ENCODE measurements at places on chromosomes 1 and 21. TPM values are rescaled to one million over a fixed set of nuclear protein-coding genes. Genes with fewer than 3 reads are reported as not detected.

DNA sequence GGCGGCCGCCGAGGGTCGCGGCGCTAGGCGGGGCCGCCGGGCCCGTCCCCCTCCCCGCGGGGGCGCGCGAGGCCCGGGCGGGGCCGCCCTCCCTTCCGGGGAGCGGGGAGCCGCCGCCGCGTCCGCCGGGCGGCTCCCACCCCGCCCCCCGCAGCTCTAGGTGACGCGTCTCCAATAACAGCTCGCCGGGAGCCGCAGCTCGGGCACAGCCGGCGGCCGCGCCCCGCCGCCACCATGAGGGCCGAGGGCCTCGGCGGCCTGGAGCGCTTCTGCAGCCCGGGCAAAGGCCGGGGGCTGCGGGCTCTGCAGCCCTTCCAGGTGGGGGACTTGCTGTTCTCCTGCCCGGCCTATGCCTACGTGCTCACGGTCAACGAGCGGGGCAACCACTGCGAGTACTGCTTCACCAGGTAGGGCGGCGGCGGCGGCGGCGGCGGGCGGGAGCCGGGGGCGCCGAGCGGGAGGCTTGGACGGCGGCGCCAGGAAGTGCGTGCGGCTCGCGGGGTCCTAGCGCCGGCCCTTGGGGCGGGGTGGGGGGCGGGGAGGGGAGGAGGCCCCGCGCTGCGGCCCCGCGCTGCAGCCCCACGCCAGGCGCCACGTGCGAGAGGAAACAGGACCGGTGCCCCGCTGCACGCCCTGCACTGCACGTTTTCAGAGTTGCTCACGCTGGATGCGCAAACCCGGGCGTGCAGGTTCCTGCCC, at the start of gene SMYD2:
TSS of gene SMYD2 (plus strand) at position 139 of the 699 bp plus-strand sequence. CDS start at position 235, 96 bp downstream.
- peak; percentile 53 for DNase-seq

TPM3 gene
- 703 TPM for total RNA-seq

GRCh38 chr1:52947490-52947889, 20.4 kb downstream of the SCP2 start:
- DNase-seq = no peak

RNU1-1 gene
- total RNA-seq = under 0.01 TPM

GRCh38 chr1:159919236-159919865, 6.0 kb downstream of the TAGLN2 start:
- DNase-seq = no peak

DNA sequence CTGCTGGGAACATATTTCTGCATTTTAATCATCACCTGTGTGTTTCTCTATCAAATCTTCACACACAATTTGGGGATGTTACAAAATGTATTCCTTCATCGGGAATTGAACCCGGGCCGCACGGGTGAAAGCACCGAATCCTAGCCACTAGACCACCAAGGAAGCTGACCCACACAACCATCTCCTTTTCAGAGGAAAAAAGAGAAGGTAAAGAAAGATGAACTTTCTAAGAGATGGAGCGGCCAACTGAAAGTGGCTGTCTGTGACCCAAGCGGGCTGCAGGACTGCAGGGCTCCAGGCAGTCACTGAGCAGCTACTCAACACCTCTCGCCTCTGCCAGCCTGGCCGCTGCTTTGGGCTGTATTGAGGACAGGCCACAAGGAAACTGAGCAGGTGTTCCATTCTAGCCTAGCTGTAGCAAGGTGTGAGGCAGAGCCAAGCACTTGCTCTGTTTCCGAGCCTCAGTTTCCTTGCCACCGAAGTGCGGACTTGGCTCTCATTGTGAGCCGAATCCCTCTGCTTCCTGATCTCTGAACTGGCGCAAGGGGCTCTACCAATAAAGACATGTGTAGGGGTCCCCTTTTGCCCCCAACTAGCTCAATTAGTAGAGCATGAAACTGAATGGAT, 156.9 kb upstream of the NBPF11 start:
- peak; percentile 80 for DNase-seq

COL8A2 gene
- 1.5 TPM for total RNA-seq

GRCh38 chr21:33667636-33668035, 25.3 kb downstream of the ITSN1 start:
- no peak for DNase-seq

- DNase-seq = no peak
Observed at GRCh38 chr1:181635110-181635509, 151.8 kb downstream of the CACNA1E start.

FNDC5 gene
- total RNA-seq = 1.4 TPM

CD1C gene
- not detected for total RNA-seq

RNU1-4 gene
- under 0.01 TPM for total RNA-seq

GRCh38 chr1:89563957-89564604, 39.5 kb downstream of the LRRC8B start:
- DNase-seq = no peak

DNA sequence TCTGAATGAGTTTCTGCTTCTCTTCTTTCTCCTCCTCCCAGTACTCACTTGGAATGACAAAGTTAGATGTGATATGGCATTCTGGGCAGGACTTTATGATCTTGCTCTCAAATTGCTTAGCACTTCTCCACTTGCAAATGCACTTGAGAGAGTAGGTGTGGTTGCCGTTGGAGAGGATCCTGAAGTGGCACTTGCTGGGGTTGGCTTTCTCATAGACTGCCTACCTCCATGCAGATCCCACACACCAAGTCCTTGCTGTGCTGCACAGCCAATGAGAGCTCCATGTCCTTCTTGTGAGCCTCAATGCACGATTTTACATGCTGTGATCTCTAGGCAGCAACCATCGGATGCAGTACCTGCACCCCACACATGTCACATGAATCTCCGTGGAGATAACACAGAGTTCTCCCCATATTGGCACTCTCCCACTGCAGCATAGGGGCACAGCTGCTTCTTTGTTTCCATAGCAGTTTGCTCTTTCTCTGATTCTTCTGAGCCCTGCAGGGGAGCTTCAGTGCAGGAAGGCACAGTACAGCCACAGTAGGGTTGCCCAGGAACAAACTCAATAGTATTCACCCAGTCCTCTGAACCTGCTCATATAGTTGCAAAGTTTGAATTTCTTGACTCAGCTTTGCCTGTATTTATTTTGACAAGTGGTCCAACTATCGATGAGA, 45.2 kb downstream of the ZNF691 start:
- DNase-seq = no peak

DNA sequence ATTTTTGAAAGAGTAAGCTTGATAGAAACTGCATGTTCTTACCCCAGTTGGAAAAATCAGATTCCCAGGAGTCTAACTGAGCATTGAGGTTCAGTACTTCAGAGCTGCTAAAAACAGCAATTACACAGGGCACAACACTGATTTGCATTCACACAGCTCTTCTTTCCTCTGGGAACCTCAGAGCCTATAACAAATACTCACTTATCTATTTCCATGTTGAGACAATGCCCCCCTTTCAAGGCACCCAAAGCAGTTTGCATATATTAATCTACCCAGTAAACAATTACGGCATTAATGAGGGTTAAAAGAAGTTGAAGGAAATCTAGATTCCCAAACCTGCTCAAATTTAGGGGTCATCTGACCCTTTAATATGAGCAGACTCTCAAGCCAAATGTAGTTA, 126.9 kb upstream of the SLC35F3 start:
- DNase-seq = no peak

DNA sequence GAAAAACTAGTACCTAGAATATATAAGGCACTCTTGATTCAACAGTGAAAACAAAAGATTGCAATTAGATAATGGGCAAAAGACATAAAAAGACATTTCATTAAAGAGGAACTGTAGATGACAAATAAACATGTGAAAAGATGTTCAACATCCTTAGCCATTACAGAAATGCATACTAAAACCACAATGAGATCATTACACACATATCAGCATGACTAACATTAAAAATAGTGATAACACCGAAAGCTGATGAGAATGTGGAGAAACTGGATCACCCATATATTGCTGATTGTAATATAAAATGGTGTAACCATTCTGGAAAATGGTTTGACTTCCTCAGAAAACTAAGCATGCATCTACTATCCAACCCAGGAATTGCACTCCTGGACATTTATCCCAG, 340.3 kb downstream of the SEC16B start:
- DNase-seq = no peak

DNA sequence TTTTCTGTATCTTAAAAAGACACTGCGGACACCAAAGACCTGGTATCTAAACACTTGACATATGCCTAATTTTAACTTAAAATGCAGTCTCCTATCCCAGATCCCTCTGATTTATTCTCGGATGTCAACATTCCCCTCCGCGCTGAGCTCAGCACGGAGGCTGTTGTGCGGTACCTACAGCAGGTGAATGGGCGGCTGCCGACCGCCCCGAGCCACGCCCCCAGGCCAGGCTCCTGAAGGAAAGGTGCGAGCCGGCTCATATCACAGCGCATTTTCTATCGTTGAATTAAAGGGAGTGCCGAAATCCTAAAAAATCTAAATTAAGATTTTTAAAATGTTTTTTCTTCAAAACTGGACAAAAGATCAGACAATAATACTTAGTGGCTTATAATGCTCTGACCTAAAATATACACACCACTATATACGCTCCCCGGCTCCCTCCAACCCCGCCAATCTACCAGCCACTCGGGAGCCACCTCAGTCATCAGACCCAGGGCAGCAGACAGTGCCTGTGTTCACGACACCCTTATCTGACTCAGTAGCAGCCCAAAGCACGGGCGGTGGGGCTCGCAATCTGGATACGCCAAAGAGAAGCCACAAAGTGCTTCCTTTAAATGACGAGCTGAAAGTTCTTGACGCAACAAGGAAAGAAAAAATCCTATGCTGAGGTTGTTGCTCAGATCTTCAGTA, 4.1 kb downstream of the WRAP73 start:
- no peak for DNase-seq
